Diencephalon (tissue), 1 donor: ENCODE measurements at places on chromosomes 1 and 21. TPM values are rescaled to one million over a fixed set of nuclear protein-coding genes. Genes with fewer than 3 reads are reported as not detected.

The OR14A16 gene
- not detected for total RNA-seq

The GBP6 gene
- 0.69 TPM for total RNA-seq

The GPR25 gene
- 0.46 TPM for total RNA-seq

The CACNA1S gene
- total RNA-seq: under 0.01 TPM

The CAMK2N1 gene
- 128 TPM for total RNA-seq

The EPHA10 gene
- total RNA-seq: 21.0 TPM

The CYP4X1 gene
- total RNA-seq: 26.1 TPM

The DNAJC6 gene
- total RNA-seq: 220 TPM

The GNG4 gene
- total RNA-seq: 81.0 TPM

The TMEM82 gene
- not detected for total RNA-seq

The KRTAP7-1 gene
- not detected for total RNA-seq

The SLC45A1 gene
- total RNA-seq: 10.8 TPM

The ZNF697 gene
- total RNA-seq: 23.8 TPM

The CFAP57 gene
- total RNA-seq: 6.2 TPM

The SORT1 gene
- 73.8 TPM for total RNA-seq

The TDRD10 gene
- total RNA-seq: 0.46 TPM

The ARTN gene
- total RNA-seq: 0.46 TPM

The GNG12 gene
- total RNA-seq: 63.9 TPM

The BSND gene
- total RNA-seq: not detected

The BATF3 gene
- total RNA-seq: 7.4 TPM
